Uterus (tissue), 4 donors: ENCODE measurements at places on chromosomes 2 and 18. TPM values are rescaled to one million over a fixed set of nuclear protein-coding genes. Genes with fewer than 3 reads are reported as not detected.
A peak's percentile ranks its signal among the peaks of the same experiment; 100 is the strongest.

Gene AMER3
- not detected for total RNA-seq

Gene DPP4
- 36.3 TPM for total RNA-seq

Gene RBM44
- total RNA-seq = under 0.01 TPM

Gene CFAP53
- total RNA-seq = 0.95 TPM

- no peak for DNase-seq
- H3K4me1 ChIP-seq = no peaks in the 10 kb centered on the region
- H3K4me3 ChIP-seq = no peak overlapping the region
- no peaks in the 10 kb centered on the region for H3K36me3 ChIP-seq
- H3K27me3 ChIP-seq = no peaks in the 10 kb centered on the region
Observed at GRCh38 chr18:8253944-8254343, 355.3 kb upstream of the RAB12 start.

GRCh38 chr2:40439473-40439872 lies 12.4 kb downstream of the SLC8A1 start:
- H3K27me3 ChIP-seq = no peaks in the 10 kb centered on the region
- H3K4me3 ChIP-seq = no peak overlapping the region
- no peaks in the 10 kb centered on the region for H3K36me3 ChIP-seq
- no peak for DNase-seq
- peaks cover 2% of the 10 kb centered on the region for H3K4me1 ChIP-seq

- peak overlapping the region; percentile 28 for H3K27ac ChIP-seq
- no peak overlapping the region for H3K4me3 ChIP-seq
- peaks cover 19% of the 10 kb centered on the region for H3K4me1 ChIP-seq
- no peaks in the 10 kb centered on the region for H3K36me3 ChIP-seq
- no peaks in the 10 kb centered on the region for H3K27me3 ChIP-seq
Observed at GRCh38 chr2:186594001-186594722, 4.3 kb downstream of the ITGAV start.

- no peak overlapping the region for H3K4me3 ChIP-seq
- H3K27me3 ChIP-seq = no peaks in the 10 kb centered on the region
- no peak for DNase-seq
- no peak overlapping the region for H3K27ac ChIP-seq
- H3K36me3 ChIP-seq = no peaks in the 10 kb centered on the region
- H3K4me1 ChIP-seq = no peaks in the 10 kb centered on the region
Observed at GRCh38 chr2:27711804-27712203, 48.1 kb downstream of the SLC4A1AP start.

- H3K36me3 ChIP-seq = no peaks in the 10 kb centered on the region
- no peak overlapping the region for H3K4me3 ChIP-seq
- no peak for DNase-seq
- peaks cover 16% of the 10 kb centered on the region for H3K4me1 ChIP-seq
Observed at GRCh38 chr18:23146861-23147469, 11.7 kb downstream of the CABLES1 start.

DNA sequence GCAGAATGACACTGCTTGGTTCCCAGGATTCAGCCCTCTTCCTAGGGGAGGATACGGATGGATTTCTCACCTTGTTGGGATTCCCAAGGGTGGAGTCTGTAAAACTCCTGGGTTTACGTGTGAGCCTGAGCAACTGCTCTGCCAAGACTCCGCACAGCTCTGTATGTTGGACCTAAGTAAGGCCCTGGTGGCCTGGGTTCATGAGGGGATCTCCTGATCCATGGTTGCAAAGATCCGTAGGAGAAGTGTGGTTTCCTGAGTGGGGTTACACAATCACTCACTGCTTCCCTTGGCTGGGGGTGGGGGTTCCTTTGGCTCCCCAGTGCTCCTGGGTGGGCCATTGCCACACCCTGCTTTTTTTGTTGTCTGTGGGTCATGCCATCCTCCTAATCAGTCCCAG lies 37.7 kb downstream of the ANKRD12 start:
- no peaks in the 10 kb centered on the region for H3K4me1 ChIP-seq
- no peak overlapping the region for H3K27ac ChIP-seq
- H3K27me3 ChIP-seq = no peaks in the 10 kb centered on the region
- DNase-seq = no peak
- no peaks in the 10 kb centered on the region for H3K36me3 ChIP-seq

DNA sequence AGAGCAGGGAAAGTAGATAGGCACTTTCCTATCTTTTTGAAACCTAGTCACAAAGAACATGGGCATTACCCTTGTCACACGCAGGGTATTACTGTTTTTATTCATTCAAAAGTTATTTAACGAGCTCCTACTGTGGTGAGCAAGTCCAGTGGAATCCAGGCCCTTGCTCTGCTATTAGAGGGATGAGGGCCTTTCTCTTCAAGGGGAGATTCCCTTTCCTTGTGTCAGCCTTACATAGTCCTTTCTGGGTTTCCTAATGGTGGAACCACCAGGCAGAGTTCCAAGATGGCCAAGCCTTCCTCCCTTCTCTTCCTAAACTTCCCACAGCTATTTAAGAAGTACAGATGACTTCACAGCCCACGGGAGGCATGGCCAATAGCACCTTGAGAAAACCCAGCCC lies 64.6 kb downstream of the SPTBN1 start:
- no peaks in the 10 kb centered on the region for H3K36me3 ChIP-seq
- H3K4me3 ChIP-seq = no peak overlapping the region
- no peak overlapping the region for H3K27ac ChIP-seq
- no peaks in the 10 kb centered on the region for H3K27me3 ChIP-seq
- no peak for DNase-seq
